NCI-H2081 (cell line): ENCODE measurements at places on chromosomes 11 and 22.

- DNase-seq = no peak
Observed at GRCh38 chr22:23903328-23903971, 9.3 kb downstream of the MIF start.

GRCh38 chr22:22086501-22087158 is 104.0 kb upstream of the TOP3B start:
- no peak for DNase-seq

DNA sequence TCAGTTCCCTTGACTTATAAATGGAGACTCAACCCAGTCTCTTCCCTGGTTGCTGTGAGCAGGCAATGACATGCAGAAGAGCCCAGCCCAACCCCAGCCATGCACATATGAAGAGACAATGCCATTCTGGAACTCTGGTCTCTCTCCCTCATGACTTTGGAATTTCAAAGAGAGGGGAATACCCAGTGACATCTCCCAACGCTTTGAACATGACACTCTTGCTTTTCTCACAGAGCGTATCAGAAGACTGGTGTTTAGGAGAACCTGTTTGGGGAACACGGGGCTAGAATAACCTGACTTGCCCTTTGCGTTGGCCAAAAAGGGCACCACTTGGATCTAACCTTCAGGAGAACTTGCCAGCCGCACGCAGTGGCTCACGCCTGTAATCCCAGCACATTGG is 12.9 kb downstream of the RANGAP1 start:
- no peak for DNase-seq

- DNase-seq = no peak
Observed at GRCh38 chr22:38025514-38025913, 31.7 kb upstream of the PICK1 start.

GRCh38 chr11:71155846-71156245 is 96.5 kb downstream of the SHANK2 start:
- DNase-seq = no peak

GRCh38 chr11:102552447-102553194 is 22.1 kb upstream of the MMP7 start:
- DNase-seq = no peak

GRCh38 chr11:1050581-1051355 is 14.2 kb upstream of the MUC6 start:
- peak; percentile 74 for DNase-seq

GRCh38 chr11:83241291-83241946 is 44.7 kb downstream of the CCDC90B start:
- DNase-seq = peak; percentile 3

- peak; percentile 10 for DNase-seq
Observed at GRCh38 chr11:73271936-73272679, at the start of gene P2RY6. P2RY6 (plus strand) TSS chr11:73272338; CDS start chr11:73296519, 24,181 bp downstream.

GRCh38 chr11:64245401-64245796 is 1.3 kb downstream of the PPP1R14B start:
- peak; percentile 75 for DNase-seq

GRCh38 chr11:129978447-129978846 is 24.2 kb downstream of the PRDM10 start:
- DNase-seq = no peak

GRCh38 chr22:49861642-49862495 is 8.2 kb downstream of the ZBED4 start:
- DNase-seq = no peak

DNA sequence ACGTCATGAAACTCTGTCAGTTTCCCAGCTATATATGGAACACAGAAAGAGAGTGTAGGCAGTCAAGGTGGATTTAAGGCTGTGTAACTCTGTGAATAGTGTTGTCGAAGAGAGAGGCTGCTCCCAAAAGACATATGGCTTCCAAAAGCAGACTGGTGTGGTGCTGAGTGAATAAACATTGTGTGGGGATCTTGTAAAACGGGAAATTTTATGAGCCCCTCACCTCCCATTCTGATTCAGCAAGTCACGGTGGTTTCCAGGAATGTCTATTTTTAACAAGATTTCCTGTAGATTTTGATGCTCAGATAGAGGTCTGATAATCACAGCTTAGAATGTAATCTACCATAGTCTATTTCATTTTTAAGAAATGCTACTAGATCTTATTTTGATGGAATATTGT is 67.9 kb downstream of the SESN3 start:
- no peak for DNase-seq

DNA sequence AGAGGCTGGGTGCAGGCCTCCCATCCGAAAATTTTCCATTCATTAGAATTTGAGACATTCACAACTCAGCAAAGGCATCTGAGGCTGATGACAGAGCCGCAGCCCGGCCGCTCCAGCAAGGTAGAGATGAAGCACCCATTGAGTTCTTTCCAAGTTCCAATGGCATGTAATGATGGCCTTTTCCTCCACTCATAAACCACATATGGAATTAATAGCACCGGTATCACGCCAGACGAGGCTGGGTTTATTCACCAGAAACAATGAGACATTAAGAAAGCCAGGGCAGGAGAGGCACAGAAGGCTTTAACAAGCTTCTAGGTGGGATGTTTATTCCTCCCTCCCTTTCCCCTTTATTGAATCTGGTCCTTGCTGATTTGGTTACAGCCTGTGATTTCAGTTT is 534.4 kb downstream of the MN1 start:
- DNase-seq = no peak

DNA sequence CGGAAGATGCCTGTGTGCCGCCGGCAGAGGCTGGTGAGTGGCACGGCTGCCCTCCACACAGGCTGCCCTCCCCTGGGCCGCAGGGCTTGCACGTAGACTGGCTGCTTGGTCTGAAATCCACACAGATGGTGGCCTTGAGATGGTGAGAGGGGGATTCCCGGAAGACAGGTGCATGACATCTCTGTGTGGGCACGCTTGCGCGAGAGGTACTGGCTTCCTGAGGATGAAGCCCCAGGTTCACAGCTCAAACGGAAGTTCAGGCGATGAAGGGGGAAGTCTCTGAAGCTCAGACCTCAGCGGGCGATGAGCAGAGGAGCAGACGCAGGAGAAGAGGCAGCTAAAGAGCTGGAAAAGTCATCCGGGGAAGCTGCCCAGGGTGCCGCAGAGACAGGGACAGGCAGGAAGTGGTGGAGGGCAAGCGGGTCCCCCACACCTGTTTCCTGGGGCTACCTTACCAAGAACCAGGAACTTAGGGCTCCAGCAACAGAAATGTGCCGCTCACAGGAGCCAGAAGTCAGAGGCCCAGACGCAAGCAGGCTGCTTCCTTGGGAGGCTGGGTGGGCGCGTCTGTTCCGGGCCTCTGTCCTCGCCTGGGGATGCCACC is 7.2 kb downstream of the CRELD2 start:
- no peak for DNase-seq

GRCh38 chr11:104078245-104078644 is 41.8 kb downstream of the DDI1 start:
- DNase-seq = no peak

DNA sequence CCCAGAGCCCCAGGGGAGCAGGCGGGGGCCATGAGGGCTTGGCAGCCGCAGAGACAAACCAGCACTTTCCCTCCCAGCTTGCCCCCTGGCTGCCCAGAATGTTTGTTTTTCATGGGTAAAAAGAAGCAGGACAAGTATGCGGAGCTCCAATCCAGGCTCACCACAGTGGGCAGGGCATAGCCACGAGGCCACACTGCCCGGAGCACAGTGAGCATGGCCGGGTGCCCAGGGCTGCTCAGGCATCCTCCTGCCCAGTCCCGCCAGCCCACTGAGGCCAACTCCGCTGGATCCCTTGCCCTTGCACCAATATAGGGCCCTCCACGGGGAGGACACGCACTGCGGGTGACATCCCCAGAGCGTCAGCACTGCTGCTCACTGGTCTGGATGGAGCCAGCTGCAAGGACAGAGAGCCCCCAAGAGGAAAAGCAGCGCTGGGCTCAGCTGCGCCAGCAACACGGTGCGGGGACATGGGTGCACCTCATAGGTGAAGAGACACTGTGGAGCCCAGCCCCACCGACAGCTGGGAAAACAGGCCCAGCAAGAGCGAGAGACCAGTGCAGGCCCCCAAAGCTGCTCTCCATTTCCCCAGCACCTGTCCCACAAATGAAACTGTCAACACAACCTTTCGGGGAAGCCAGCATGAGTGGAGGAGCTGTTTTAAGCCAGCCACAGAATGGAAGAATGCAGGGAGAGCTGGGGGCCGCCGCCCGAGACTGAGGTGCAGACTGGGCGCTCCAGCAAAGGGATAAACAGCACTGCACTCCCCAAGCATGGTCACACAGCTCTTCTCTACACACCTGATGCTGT is 24.8 kb downstream of the ARVCF start:
- no peak for DNase-seq

- DNase-seq = no peak
Observed at GRCh38 chr11:61160487-61161189, 588 bp downstream of the VPS37C start.

DNA sequence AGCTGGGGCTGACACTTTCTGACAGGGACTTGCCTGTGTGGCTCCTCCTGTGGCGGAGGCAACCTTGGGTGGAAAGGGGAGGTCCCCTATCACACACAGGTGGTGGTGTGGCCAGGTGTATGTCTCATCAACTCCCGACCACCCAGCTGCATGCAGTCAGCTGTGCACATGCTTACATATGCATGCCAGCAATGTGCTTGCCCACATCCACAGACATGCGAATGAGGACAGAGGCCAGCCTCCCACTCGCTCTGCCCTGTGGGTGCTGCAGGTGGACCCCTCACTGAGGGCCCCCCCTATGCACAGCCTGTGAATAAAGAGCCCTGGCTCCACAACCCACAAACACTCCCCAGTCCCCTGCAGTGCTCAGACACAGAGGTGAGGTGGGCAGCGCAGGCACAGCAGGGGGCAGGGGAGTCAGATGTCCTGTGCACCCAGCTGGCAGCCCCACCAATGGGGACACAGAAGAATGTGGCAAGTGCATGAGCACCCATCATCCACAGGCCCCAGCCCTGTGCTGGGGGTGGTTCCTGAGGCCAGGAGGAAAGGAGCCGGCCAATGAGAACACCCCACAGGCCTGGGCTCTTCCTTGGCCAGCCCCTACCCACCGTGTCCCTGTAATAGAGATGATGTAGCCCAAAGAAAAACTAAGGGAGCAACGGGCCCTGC is 9.5 kb downstream of the GNB1L start:
- no peak for DNase-seq

DNA sequence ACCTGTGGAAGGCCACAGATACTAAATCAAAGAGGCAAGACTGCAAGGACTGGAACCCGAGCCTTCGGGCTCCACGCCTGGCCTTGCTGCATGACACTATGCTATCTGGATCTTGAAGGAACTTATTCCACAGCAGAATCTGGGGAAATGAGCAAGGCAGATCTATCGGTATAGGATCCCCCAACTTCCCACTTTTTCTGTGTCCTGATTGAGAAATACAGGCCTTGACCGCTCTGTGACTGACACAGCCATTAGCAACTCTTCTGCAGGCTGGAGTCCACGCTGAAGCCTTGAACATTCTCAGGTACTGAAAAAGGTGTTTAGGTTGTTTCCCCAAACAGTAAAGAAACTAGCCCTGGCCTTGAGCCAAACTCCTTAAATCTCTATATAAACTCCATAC is 241.2 kb upstream of the NARS2 start:
- DNase-seq = no peak

GRCh38 chr22:36822581-36822980 is 5.7 kb upstream of the PVALB start:
- no peak for DNase-seq

DNA sequence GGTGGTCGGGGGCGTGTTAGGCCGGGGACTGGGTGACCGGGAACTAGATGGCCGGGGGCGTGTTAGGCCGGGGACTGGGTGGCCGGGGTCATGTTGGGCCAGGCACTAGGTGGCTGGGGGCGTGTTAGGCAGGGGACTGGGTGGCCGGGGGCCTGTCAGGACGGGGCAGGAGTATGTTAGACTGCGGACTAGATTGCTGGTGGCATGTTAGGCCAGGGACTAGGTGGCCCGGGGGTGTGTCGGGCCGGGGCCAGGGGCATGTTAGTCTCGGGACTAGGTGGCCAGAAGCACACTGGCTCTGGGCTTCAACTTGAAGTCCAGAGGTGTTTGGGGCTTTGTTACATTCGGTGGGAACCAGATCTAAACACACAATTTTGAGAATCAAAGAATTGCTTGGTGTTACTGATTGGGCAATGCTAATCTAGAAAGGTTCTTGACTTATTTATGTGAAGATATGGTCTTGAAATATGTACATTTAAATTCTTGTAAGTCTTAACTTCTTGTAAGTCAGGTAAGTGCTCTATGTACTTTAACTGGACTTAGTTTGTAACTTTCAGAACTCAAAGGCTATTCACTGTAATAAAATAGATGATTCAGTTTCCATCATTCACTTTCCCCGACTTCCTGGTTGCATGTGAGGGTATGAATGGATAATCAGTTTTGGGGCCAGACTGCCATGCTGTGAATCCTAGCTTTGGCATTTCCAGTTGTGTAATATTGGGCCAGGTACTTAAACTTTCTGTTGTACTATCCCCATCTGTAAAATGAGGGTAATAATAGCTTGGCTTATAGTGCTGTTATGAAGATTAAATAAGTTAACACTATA is 1.1 kb downstream of the EXT2 start:
- DNase-seq = no peak

- no peak for DNase-seq
Observed at GRCh38 chr11:107996006-107996776, 12.5 kb upstream of the CUL5 start.

DNA sequence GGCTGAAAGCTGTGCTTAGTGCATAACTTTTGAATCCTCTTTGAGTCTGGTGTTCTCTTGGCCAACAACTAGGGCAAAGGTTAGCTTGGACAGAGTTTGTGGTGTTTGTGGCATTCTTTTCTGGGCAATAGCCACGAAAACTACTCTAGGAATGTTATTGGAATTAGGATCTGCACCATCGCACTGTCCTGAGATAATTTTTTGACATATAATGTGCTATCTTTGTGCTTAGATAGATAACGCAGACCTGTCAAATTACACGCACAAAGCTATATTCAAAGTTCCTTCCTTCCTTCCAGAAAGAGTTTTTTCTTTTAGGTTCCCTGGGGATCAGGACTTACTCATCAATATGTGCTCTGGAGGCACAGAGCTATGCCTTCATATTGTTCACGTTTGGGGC is 166.8 kb upstream of the MTMR2 start:
- no peak for DNase-seq

- DNase-seq = no peak
Observed at GRCh38 chr11:134751031-134751585, 339.1 kb upstream of the B3GAT1 start.

DNA sequence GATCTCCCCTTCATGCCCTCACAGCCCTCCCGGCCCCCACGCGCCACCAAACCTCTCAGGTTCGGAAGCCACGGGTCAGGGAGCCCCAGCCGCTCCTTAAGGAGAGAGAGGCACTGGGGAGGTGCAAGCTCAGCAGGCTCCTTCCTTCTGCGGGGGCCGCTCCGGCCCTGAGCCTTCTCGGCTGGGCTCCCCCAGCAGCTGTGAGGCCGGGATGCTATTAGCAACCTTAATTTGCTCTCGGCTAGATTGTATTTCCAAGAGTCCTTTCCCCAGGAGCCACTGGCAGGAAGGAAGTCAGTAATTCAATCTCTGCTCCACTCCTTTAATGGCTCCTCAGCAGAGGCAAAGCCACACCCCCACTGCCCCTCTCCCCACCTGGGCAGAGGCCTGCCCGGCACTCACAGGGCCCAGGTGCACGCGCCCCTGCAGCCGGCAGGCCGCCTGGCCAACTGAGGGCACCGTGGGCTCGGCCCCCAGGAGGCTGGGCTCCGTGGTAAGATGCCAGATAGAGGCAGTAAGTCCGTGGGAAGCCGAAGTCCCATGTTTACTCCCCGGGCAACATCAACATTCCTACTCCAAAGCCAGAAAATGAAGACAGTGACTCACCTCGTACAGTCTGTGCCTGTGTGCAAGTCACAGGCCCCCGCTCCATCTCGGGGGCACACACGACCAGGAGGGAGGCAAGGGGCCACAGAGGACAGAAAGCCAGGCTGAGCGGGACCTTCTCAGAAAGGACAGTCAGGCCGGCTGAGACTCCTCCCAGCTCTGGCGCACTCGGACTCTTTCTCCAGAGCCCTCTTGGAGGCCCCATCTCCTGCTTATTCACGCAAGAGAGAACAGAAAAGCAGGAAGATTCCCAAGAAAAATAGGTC is 5.2 kb downstream of the IGSF9B start:
- peak; percentile 88 for DNase-seq
